SW 1271 (cell line): ENCODE measurements at places on chromosomes 5 and 9.

DNA sequence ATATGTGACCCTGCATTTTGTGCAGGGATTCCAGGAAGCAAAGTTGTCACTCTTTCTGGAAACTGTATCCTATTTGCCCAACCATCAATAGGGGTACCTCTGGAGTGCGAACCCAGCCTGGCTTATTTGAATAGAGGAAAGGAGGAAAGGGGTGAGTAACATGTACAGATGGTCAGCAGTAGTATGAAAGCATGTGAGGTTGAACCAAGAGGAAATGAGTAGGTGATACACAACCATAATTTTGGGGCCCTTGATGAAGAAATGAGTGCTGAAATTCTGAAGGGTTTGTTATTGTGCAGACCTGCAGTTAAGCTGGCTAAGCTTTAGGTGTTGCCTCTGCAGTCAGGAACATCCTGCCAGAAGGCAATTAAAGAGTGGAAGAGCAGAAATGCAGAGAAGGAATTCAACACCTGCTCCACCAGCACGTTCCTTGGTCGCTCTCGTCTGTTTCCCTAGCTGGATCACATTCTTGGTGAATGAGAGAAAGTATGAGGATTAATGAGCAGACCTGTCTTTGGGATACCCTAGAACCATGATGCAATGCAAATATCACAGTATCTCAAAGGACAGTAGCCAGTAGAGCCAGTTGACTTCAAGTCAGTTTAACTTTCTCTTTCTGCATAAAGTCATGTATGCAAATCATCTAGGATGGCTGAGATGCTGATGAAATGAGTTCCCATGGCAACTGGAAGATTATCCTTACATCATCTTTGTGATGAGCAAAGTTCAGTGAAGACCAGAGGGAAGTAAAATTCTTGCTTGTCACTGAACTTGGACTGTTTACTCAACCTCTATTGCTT, 13.2 kb upstream of the IL12B start:
- DNase-seq, result no peak

DNA sequence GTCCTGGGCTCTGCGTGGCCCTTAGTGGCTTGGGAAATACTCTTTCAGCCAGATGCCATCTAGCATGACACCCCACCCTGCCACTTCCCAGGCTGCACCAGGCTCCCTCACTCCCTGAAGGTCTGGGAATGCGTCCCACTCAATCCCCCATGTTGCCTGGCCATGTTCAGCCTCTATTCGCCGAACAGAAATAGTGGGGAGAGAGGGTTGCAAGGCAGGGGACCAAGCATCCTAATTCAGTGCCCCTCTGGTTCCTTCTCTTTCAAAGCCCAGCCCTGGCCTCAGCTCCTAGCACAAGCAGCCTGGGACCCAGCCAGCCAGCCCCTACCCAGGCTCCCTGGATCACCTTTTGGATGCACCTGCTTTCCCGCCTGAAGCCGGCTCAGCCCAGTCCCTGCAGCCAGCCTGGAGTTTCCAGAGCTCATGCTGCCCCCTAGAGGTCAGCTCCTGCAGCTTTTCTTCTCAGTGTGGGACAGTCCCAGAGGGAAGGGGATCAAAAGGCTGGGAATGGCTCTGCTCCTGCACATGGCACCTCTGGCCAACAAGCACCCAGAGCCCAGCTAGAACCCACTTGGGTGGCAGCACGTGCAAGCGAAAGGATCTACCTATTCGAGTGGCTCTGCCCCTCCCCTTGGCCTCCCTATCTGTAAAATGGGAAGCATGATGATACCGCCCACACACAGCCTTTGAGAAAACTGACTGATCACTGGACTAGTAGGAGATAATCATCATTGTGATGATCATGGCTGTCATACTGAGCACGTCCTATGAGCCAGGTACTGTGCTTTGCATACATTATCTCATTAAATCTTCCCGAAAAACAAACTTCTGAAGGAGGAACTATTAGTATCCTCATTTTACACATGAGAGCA, 48.7 kb upstream of the C5orf58 start:
- DNase-seq, result no peak

GRCh38 chr5:180599981-180600553, 8.8 kb upstream of the SCGB3A1 start:
- no peak for DNase-seq

DNA sequence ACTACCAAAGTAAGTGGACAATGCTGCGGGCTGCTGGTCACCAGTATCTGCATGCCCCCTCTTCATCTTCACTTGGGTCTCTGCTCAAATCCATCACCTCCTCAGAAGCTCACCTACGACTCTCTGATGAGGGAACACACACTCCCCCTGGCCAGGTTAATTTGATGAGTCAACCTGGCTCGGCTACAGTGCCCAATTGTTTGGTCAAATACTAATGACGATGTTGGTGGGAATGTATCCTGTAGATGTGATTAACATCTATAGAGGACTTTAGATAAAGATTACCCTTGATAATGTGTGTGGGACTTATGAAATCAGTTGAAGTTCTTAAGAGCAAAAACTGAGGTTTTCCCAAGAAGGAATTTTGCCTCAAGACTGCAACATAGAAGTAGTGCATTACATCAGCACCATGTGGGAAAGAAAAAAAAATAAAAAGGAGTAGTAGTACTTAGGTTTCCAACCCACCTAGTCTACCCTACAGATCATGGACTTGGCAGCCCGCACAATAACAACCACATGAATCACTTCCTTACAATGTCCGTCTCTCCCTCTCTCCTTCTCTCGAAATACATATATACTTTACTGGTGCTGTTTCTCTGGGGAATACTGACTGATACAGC, 467.3 kb downstream of the DNAH5 start:
- DNase-seq, result no peak

- no peak for DNase-seq
Measured at GRCh38 chr5:146390469-146390868, 51.8 kb downstream of the POU4F3 start.

- no peak for DNase-seq
Measured at GRCh38 chr5:68015381-68016302, 199.9 kb upstream of the PIK3R1 start.

DNA sequence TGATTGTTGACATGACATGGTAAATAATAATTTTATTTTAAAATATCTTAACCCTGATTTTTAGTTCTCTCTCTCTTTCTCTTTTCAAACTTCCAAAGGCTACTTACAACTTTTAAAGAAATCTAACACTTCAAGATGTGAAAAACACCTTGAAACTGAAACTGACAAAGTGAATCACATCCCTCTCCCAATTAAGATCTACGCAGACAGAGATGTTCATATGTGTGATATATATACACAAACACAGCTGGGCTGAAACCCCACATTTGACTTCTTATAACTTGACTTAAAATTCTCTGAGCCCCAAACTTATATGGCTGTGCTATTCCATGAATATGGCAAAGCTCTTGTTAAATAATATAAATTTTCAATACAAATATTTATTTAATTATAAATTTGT, 261.2 kb upstream of the PTPRD start:
- no peak for DNase-seq

DNA sequence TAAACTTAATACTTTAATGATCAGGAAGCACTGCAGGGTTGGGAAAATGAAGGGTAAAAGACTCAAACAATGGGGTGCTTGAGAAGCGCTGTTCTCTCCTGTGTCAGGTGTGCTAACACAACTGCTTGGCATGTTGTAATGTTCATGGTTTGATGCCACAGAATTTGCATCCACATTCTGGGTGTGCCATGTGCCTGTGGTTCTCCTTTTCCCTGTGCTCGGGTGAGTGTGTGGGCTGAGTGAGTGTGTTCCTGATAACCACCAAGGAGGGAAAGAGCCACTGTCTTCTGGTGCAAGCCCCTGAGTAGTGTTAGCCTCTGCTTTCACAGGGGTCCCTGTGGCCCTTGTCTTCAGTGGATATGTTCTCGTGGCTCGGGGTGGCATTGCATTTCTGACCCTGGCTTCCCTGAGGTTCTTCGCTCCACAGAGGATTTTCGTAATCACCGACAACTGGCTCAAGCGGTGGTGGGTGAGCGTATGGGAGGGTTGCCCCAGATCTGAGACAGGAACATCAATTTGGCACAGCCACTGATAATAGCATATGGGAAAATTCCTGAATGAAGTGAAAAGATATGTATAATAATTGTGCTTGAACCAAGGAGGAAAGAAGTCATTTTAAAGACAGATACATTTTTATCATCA, 102.0 kb downstream of the MVB12B start:
- no peak for DNase-seq

DNA sequence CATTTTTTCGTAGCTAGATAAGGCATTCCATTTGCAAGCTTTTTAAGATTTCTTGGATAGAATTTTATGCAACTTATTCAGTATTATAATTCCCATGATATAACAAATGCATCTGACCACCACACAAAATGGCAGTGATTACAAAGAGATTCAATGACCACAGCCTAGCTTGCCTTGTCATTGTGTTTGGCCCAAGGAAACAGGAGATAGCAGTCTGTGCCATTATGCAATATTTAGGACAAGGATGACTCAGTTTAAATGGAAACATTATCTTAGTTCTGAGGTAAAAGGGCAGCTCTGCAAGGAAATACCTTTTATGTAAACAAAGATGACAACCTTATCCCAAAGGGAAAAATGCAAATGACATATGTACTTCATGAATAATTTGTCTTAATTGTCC, 89.8 kb downstream of the NUDT12 start:
- DNase-seq, result no peak
